NT2/D1 (cell line): ENCODE measurements at places on chromosomes 13 and 19.

DNA sequence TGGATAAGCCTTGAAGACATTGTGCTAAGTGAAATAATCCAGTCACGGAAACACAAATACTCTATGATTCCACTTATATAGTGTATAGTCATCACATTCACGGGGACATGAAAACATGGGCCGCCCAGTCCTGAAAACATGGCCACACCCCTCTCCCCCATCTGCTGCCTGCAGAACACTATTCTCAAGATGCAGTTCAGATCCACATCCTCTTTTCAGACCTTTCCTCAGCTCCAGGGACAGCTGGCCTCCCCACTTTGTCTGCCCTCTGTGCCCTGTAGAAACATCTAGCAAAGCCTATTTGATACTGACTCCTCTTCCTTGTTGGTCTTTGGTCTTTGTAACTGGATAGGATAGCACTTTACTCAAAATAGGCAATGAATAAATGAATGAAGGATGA is 8.3 kb downstream of the RFX2 start:
- DNase-seq, result no peak

DNA sequence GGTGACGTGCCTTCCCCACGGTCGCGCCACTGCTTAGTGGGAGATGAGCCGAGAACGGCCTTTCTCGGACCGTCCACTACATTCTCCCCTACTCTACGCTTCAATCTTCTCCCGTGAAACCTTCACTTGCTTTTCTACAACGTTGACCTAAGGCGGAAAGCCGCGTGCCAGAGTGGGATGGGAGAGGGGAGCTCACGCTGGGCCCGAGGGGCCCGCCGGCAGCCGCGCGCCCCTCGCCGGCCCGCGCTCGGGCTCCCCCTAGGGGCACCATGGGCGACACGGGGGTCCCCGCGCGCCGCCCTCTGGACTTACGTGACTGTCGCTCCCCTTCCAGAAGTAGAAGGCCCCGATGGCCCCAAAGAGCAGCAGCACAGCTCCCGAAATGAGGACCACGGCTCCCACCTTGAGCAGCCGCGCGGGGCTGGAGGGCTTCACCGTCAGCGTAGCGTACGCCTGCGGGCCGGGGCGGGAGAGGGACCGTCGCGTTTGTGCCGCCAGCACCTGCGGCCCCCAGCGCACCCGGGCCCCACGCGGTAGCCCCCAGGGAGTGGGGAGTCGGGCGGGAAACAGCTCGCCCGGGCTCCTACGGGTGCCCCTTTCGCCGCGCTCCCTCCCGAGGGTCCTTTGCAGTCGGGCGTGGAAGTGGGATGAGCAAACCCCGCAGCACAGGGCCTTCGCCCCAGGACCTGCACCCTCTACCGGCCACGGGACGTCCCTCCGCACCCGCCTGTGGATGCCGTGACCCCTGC is 727 bp downstream of the CNMD start:
- DNase-seq, result no peak

GRCh38 chr19:10243606-10244005 is 8.4 kb upstream of the MRPL4 start:
- DNase-seq, result no peak

DNA sequence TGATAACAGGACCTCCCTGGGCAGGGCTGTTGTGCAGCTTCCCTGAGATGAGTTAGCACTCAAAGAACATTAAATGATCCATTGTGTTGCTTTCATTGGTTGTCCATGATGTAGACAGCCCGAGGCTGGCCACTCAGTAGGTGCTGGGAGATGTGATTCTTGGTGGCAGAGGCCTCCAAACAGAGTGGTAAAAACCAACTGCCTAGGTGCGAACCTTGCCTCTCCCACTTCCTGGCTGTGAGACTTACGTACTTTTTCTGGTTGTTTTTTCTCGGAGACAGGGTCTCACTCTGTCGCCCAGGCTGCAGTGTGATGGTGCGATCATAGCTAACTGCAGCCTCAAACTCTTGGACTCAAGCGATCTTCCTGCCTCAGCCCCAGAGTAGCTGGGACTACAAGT is 6.2 kb downstream of the SARS2 start:
- DNase-seq, result no peak

DNA sequence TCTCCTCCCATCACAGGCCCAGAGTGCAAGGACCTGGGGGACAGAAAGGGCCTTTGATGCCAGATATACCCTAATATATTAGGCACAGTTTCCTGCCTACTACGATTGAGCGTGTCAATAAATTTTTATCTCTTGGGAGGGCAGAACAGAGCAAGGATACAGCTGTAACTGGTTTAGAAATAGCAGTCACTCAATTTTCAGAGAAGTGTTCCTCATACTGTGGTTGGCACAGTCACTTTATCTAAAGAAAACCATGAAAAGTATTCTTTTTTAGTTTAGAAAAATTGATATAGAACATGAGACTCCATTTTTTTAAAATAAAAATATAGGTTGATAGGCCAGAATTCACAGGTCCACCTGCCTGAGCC is 460 bp upstream of the ZNF155 start:
- DNase-seq, result no peak

GRCh38 chr19:15274477-15274876 is 42.2 kb upstream of the EPHX3 start:
- no peak for DNase-seq

GRCh38 chr19:33687481-33688170 is 65.9 kb downstream of the CHST8 start:
- no peak for DNase-seq

DNA sequence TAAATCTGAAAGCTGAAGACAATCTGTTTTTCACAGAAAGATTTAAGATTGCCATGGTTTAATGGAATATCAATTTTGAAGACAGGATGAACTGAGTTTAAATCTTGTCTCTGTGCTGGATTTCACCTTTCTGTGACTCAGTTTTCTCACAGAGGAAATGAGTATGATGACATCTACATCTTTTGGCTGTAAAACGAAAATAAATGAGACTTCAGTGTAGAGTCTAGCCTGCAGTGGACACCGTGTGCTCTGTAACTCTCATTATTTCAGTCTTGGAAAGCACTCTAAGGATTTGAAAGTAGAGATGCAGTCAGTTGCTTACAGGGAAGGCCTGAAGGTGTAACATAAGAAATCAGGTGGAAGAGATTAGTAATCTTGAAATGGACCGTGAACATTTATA is 150.4 kb downstream of the NALCN start:
- DNase-seq, result no peak

DNA sequence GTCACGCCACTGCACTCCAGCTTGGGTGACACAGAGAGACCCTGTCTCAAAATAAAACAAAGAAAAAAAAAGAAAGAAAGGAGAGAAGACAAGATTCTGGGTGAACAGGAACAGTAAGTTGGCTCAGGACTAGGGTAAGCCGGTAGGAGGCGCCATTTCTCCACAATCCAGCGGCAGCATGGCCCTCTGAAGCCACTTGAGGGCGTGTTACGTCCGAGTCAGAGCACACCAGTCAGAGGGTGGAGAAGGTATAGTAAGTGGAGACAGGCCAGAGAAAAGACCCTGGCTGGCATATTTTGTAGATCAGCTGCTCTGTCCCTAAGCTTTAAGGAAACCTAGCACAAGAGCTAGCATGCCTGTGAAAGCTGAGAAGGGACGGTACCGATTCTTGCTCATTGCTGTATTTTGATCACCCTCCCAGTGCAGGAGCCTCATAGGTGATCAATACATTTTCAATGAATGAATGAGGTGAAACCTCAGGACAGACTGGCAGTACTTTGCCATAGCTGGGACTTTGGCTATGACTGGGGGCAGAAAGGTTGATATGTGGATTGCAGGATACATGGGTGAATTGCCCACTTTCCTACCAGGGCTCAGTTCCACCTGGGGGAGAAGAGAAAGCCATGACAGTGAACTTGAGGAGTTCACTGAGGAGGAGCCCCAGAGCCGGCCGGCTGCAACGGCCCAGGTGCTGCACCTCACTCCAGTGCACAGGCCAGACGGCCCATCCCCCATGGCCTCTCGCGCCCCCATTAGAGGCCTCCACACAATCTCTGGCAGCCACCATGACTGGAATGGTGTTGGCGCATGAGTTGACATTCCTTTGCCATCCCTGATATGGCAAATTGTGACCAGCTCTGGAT is 23.5 kb downstream of the POU2F2 start:
- peak; percentile 80 for DNase-seq

GRCh38 chr19:3670796-3671679 is 29.2 kb downstream of the PIP5K1C start:
- no peak for DNase-seq

DNA sequence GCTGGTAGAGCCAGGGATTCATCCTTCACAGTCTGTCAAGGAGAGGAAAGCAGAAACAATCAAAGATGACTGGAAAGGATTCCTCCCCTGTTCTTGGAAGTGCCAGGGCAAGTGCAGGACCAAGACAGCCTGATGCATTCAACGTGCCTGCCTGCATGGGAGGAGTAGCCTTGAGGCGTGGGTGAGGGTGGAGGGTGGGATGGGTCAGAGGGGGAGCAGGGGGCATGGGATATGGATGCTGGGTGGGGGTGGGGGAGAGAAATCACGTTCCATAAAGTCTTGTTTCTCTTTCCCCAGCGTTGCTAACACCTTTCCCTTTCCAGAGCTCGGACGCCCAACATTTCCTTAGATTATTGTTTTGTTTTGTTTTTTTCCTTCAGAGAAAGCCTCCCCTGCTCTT is 108.0 kb upstream of the SLC15A1 start:
- no peak for DNase-seq

GRCh38 chr19:7883105-7883504 is 5.2 kb upstream of the LRRC8E start:
- no peak for DNase-seq

- no peak for DNase-seq
These were observed 307.6 kb upstream of the NBEA start for GRCh38 chr13:34634448-34634847.

- no peak for DNase-seq
These were observed 343.8 kb upstream of the SLC10A2 start for GRCh38 chr13:103410002-103410401.

DNA sequence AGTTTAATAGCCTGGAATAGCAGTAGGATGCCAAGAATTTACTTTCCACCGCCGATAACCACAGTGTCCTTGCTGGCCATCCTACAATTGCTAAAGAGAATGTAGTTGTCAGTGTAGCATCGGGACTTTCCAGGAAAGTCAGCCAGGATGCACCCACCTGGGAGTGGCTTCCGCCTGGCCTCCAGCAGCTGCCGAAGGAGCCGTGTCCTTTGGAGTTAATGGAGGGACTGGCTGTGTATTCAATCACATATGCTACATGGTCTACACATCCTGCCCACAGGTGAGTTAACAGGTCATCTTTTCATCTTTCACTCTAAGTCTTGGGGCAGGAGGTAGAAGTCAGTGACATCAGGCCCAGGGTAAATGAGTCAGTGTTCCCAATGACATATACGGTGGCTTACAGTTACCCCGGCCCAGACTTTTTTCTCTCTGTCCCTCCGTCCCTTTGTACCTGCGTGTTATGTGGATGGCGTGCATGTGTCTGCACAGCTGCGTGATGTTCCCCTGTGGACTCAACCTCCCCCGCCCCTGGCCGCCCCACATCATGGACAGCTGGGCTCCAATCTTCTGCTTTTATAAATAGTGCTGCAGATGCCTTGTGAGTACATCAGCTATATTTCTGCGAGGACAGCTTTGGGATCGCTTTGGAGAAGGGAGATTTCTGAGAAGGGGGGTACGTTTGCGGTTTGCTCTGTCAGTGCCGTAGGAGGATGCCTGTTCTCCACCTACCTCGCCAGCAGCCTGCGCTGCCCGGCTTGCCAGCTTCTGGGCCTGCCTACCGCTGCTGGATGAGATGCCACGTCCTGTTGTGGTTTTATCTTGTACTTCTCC is 63.1 kb downstream of the ATP11A start:
- no peak for DNase-seq

DNA sequence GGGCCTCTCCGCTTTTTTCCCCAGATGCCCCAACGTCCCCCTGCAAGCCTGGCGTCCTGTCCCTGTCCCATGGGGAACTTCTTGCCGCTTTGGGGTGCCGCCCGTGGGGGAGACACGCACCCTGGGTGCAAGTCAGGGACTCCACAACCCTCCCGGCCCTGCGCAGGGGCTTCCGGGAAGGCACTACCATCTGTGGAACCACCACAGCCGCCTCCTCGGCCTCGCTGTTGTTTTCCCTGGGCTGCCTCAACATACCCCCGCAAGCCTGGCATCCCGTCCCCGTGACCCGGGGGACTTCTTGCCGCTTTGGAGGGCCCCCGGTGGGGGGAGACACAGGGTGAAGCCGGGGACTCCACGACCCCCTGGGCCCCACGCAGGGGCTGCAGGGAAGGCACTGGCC is 238.4 kb downstream of the TUBA3C start:
- no peak for DNase-seq
